Upper lobe of right lung (tissue), 1 donor: ENCODE measurements at places on chromosomes 11 and 22.

GRCh38 chr22:22480940-22481339 lies 27.6 kb downstream of the ZNF280B start:
- DNase-seq, result no peak

DNA sequence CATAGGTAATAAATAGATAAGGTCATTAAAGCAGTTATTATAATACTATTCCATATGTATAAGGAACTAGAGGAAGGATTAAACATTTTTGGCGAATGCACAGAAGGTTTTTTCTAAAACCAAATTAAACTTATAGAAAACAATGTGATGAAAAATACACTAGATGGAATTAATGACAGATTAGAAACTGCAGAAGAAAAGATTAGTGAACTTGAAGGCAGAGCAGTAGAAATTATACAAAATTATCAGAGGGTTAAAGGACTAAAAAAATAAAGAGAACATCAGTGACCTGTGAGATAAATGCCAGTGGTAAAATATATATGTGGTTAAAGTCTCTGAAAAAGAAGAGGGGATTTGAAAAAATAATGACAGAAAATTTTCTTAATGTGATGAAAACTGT lies 74.0 kb downstream of the IGLL5 start:
- DNase-seq, result no peak

DNA sequence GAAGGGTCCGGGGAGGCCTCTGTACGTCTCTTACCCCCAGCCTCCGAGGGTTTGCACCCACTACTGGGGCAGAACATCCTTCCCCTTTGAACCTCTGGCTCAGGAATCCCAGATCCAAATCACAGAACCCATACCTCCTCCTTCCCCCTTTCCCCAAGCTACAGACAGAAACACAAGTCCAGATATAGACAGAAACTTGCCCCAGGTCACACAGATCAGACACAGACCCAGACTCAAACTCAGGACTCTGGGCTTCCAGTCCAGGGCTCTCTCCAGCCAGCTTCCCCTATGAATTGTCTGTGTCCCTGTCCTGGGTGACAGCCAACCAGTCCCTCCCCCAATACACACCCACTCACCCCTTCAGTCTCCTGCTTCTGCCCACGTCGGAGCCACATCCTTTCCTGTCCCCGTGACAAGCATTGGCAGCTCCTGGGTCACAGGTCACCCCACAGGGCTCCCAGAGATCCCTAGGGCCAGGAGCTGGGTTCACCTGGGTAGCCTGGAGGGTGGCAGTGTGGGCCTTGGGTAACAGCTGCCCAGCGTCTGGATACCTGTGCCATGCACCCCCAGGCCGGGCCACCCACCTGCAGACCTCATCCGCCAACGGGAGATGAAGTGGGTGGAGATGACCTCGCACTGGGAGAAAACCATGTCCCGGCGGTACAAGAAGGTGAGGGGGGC lies 772 bp downstream of the TBC1D10C start:
- DNase-seq, result peak; percentile 83

DNA sequence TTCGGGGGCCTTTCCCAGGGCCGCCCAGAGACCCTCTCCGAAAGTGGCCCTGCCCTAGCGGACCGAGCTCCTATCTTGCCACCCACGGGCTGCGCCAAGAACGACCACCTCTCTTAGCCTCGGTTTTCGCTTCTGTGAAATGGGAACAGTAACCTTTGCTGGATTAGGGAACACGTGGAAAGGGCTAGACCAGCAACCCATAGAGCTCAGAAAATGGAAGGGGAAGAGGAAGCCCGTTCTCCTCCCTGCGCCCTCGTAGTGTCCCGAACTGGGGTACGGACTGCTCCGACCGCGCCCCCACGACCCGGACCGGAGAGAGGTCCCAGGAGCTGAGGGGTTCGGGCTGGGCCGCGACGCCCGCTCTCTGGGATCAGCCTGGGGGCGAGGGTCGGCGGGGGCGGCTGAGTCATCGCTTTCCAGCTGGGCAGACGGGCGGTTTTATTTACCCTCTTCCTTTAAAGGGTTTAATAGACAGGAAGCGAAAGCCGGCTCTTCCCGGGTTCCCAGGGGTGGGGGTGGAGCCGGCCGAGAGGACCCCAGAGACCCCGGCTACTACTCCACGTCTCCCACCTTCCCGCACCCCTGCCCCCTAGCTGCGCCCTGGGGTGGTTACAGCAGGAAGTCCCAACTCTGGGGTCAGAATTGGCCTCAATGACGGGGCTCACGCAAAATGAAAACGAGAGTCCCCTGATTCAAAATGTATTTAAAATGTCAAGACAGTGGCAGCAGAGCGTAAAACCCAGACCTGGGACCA lies 907 bp upstream of the PHLDA2 start:
- peak; percentile 82 for DNase-seq

- DNase-seq, result no peak
Observed at GRCh38 chr11:27619039-27619574, 81.1 kb downstream of the BDNF start.

DNA sequence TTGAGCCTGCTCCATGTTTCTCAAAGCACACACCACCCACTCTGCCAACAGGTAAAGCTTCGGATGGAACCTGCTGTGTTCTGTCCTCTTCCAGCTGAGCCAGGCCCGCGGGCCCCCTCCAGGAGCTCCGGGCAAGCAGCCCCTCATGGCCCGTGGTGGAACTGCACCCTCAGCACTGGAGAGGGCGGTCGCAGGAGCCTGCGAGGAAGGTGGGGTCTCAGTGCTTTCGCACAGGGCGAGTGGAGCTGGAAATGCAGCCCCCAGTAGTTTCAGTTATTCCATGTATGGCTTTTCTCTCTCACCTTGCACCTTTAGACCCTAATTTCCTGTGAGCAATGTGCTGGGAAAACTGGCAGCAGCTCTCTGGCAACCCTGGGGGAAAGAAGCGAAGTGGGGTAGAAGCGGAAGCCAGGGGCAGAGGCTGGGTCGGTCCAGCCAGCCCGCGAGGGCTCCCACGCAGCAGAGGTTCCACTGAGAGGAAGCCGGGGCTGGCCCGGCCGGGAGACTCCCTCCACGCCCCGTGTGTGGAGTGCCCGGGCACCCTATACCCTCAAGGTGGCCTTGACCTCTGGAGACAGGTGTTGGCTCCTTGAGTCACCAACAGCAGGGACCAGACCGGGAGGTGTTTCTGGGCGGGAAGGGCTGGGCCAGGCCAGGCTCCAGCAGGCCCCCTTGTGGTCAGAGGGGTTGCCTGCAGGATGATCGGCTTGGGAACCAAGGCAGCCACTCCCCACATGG lies 119.9 kb upstream of the TMEM45B start:
- peak; percentile 83 for DNase-seq

DNA sequence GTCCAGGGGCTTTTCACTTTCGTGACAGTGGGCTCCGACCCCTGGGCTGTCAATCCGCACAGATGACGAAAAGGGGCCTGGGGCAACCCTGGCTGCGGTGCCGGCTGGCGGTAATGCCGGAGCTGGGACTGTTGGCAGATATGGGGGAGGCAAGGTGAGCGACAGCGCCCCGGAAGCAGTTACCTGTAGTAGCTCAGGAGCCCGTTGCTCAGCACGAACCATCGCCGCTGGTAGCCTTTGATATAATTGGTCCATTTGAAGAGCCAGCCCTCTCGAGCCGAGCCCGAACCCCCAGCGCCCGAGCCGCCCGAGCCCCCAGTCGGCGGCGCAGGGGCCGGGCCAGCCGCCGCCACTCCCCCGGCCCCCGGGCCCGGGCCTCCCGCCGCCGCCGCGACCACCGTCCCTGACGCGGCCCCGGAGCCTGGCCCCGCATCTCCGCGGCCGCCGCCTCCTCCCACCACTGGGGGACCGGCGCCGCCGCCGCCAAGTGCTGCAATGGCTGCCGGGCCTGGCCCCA lies 396 bp downstream of the OSBP start:
- DNase-seq, result peak; percentile 82

- no peak for DNase-seq
Observed at GRCh38 chr11:130647371-130647770, 198.9 kb downstream of the ADAMTS15 start.

GRCh38 chr11:44992181-44992582 lies 41.5 kb upstream of the TP53I11 start:
- no peak for DNase-seq

- DNase-seq, result no peak
Observed at GRCh38 chr11:35600331-35600838, 17.9 kb upstream of the FJX1 start.

GRCh38 chr11:92826136-92826535 lies 143.3 kb upstream of the MTNR1B start:
- no peak for DNase-seq

DNA sequence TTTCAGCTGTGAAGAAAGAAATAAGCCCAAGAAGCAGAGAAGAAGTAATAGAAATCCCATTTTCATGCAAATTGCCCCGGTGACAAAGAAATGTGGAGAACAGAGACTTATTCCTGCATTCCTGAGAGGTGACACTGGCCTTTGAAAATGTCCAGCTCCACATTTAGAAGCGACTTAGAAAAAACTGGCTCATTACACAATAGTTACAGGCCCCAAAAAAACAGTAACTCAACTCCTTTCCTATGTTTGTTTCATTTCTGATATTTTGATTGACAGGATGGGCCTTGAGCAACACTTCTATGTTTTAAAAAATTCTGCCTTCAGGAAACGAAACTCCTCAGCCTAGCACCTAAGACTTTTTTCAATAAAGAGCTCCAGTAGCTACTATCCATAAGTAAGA lies 726.9 kb upstream of the TENM4 start:
- no peak for DNase-seq

DNA sequence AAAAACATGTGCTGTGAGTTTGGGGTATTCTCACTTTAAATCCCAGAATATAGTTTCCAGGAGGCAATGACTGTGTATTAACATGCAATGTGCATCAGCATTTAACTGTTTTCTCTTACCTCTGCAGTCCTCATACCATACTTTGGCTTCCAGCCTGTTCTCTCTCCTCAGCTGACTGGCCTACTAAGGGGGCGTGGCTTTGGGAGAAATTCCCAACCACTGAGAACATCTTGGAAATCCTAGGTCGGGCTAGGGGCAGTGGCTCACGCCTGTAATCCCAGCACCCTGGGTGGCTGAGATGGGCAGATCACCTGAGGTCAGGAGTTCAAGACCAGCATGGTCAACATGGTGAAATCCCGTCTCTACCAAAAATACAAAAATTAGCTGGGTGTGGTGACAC lies 13.5 kb upstream of the ZC3H12C start:
- DNase-seq, result no peak

DNA sequence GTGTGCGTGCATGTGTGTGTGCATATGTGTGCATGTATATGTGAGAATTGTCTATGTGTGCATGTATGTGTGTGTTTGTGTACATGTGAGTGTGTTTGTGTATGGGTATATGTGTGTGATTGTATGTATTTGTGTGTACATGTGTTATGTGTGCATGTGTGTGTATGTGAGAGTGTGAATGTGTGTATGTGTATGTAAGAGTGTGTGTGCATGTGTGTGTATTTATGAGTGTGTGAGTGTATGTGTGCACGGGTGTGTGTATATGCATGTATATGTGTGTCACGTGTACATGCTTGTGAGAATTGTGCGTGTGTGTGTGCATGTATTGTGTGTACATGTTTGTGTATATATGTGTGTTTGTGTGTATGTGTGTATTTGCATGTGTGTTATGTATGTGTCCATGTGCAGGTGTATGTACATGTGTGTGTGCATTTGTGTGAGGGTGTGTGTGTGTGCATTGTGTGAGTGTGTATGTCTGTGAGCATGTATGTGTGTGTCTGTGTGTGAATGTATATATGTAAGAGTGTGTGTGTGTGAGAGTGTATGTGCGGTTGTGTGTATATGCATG lies 16.0 kb downstream of the MB start:
- no peak for DNase-seq

- no peak for DNase-seq
Observed at GRCh38 chr11:75625021-75625420, 43.8 kb downstream of the MAP6 start.

- DNase-seq, result no peak
Observed at GRCh38 chr11:131658414-131658813, 288.0 kb downstream of the NTM start.

GRCh38 chr11:127109796-127110480 lies 109.4 kb upstream of the KIRREL3 start:
- no peak for DNase-seq

DNA sequence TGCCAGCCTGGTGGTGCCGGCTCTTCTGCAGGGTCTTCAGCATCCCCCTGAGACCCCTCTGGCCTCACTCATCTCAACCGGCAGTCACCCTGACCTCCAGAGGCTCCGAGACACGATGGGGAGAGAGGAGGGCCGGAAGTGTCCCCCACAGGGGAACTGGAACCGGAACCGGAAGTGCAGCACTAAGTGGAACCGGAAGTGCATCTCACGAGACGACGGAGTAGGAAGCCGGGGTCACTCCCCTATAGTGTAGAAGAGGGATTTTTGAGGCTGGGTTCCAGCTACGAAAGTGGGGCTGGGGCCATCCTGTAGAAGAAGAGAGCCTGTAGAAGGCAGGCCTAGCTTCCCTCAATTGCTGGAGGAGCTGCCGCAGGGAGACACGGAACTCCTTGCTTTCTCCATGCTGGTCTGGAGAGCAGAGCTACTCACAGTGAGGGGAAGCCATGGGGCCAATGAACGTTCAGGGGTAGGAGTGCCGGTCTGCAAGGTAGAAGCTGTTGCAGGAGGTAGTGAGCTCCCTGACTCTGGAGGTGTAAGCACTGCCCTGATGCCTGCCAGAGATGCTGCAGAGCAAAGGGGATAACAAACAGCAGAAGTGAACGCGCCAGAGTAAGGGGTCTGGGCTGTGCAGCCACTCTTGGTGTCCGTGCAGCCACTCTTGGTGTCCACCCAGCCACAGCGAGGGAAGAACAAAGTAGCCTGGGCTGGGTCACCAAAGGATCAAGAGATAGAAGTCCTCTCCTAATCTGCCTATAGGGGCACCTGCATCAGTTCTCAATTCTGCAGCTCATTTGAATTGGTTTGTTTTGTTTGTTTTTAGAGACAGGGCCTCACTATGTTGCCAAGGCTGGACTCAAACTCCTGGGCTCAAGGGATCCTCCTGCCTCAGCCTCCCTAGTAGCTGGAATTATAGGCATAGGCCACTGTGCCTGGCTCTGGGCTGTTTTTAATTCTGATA lies 21.9 kb downstream of the SCUBE1 start:
- DNase-seq, result no peak

DNA sequence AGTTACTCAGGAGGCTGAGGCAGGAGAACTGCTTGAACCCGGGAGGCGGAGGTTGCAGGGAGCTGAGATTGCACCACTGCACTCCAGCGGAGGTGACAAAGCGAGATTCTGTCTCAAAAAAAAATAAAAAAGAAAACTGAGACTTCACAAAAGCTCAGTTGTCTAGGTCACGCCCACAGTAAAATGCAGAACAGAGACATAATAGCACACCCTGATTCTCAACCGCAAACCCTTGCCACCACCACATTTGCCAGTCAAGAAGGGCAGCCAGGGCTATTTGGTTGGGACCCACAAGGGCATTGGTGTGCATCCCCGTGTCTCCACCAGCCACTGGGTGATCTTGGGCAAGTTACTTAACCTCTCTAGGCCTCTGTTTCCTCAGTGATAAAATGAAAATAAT lies 25.4 kb downstream of the CREB3L1 start:
- DNase-seq, result no peak

DNA sequence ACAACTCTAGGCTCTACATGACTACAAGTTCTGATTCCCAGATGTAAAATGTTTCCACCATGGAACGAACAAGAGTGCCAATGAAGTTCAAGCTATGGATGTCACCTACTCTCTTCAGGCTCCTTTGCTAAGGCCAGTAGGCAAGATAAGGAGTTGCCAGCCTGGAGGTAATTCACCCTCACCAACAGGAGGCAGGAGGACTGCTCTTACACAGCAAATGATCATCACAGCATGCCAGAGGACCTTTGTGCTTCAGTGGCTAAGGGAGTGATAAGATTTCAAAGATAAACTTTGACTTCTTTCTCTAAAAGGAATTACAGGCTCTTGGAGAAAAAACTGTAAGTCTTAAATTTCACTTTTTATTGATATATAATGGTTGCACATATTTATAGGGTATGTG lies 54.1 kb upstream of the SLC36A4 start:
- no peak for DNase-seq
